Glutamatergic neuron (in vitro differentiated cells): ENCODE measurements at places on chromosomes 2 and 18.

GRCh38 chr2:9630117-9630735 is 571 bp downstream of the YWHAQ start:
- DNase-seq = peak; percentile 91

- DNase-seq = no peak
Measured at GRCh38 chr2:42317486-42317885, 43.5 kb downstream of the COX7A2L start.

DNA sequence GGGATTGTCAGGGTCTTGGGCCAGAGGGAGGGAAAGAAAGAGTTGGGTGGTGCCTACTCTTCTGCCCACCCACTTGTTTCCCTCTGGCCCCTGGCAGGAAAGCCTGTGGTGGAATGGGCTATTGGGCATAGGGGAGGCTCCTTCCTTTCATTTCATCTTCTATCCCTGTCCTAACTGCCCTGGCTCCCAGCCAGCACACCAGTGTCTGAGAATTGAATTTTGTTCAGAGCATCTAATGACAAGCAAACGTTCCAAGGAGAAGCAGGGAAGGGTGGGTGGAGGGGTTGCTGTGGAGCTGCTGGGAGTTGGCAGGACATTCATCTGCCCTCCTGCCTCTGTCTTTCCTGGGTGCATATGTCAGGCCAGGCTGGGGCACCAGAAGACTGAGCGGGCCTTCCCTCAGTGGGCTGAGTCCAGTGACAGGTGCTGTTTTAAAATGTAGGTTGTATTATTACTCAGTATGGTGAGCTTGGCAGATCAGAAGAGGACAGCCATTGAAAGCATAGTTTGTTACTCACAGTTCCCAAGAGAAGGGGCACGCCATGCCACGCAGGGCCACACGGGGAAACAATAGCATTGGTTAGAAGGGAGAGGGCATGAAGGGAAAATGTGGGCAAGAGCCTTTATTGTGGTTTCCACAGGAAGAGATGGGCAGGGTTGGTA is 171.9 kb downstream of the ACOXL start:
- no peak for DNase-seq

DNA sequence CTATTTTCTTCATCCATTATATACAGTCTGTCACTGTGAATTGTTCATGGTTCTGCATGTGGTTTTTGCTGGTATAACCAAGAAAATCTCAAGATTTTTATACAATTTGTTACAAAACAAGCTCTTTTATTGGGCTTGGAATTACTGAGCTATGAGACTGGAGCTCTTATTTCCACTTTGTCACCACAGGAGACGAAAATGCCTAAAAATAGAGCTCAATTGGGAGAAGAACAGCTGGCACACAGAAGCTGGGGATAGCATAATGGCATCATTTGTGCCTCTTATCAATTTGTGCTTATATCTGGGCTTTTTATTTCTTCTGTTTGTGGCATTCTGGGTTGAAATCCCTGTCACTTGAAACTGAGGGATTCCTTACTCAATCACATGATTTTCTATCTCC is 219.1 kb downstream of the CALCRL start:
- DNase-seq = no peak

DNA sequence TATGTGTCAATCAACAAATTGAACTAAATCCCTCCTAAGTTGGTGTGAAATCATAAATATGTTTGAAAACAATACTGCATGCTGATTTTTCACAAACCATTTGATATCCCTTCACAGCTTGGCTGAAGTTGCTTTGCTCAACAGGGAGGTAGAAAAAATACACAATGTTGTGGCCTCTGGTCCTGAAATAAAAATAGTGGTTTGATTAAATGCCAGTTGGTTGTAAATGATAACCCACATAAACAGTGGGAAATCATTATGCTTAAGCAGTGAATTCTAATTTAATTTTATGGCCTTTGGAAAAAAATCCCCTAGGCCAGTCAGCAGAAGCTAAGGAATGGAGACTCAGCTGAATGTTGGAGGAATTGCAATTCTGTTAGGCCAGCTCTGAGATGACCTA is 359.4 kb upstream of the CWC22 start:
- DNase-seq = no peak

- no peak for DNase-seq
Measured at GRCh38 chr18:13437796-13438506, 219.4 kb downstream of the LDLRAD4 start.

DNA sequence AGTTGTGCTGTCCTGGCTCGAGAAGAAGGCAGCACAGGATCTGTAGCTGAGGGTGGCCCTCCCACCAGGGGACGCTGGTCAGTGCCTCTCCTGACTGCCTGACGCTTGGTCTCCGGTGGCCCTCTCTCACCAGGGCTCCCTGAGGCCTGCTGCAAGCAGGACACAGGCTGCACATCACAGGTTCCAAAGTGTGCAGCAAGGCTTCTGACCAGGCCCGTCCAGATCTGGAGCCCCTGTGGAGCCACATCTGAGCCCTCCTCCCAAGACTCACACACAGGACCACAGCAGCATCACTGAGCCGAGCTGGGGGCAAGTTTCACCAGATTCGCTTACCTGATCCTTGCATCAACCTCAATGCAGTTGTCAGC is 12.1 kb downstream of the AMER3 start:
- no peak for DNase-seq

DNA sequence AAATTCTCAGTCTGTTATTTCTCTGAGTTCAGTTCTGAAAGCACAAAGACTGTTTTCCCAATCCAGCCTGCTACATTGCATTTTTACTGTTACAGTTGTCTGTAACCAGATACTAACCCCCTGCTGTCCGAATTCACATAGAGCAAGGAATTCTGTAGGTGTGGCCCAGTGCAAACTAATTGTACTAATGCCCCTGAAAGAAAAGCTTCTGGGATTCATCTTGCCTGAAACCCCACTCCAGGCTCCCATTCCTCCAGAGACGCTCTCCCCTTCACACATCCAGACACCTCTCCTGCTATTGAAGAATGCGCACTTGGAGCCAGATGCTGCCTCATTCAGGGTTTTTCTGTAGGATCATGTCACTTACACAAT is 127.0 kb downstream of the TTC32 start:
- no peak for DNase-seq

DNA sequence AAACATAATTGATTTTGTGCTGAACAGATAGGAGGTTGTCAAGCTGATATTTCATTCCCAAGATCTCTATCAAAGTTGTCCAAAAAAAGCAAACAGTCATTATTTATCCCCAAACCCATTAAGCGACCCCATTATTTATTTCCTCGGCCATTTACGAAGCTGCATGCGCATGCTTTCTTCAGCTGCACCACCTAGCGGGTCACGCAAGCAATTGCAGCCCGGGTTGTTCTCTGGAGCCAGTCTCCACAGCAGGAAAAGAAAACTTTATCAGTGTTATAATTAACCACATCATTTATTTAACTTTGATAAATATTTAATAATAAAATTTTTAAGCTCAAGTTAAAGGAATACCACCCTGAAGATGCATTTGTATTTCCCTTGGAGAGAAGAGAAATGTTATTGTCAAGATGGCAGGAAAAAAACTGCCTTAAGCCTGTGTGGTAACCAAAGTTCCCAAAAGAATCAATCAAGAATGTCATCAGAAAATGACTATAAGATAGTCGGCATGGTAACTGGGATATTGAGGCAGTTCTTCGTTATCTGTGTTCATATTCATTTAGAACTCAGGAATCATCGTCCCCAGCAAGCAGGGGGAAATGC is 304.7 kb downstream of the FBXO15 start:
- peak; percentile 72 for DNase-seq

DNA sequence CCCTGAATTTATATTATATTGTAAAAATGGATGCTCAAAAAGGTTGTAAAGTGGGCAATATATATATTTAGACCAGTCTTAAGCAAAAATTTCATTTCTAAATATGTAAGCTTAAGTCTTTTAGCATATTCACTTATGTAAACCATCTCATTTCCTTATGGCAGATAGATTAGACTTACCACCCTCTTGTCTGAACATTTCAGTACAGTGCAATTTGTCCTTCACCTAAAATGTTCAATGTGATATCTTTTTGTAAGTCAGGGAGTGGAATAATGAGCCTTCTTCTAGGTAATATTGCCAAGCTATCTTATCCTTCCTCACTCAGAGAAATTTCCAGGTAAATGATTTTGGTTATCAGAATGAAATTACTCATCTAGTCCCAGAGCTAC is 92.3 kb downstream of the KLF7 start:
- DNase-seq = no peak

GRCh38 chr2:167404627-167405284 is 516.5 kb downstream of the XIRP2 start:
- no peak for DNase-seq

- peak; percentile 25 for DNase-seq
Measured at GRCh38 chr18:62637807-62638687, 77.3 kb upstream of the PHLPP1 start.

DNA sequence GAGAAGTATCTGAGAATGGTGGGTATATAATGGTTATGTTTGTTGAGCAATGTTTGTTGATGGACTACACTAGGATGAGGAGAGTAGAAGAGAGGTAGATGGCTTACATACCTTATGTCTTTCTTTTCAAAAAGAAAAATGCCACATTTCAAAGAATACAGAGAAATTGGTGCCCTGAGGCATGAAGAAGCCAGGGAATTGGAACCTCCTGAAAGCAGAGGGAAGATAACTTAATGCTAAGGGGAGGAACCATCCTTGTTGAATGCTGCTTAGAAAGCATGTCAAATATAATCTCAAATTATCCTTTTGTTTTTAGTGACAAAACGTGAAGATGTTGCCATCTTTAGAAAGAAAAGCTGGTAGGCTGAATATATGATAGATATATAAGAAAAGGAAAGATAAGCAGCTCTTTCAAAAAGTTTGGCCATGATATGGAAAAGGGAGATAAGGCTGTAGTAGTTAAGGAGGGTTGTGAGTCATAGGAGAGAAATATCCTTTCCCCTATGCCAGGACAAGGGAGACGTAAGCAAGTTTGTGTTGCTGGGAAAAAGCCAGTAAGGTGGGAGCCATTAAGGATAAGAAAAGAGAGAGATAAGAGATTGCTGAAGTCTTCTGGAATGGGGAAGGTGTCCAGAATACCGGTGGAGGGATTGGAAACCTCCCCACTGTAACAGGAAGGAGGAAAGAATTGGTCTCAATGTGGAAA is 66.3 kb downstream of the SCN2A start:
- no peak for DNase-seq

GRCh38 chr2:188474316-188474715 is 182.6 kb downstream of the GULP1 start:
- DNase-seq = no peak

DNA sequence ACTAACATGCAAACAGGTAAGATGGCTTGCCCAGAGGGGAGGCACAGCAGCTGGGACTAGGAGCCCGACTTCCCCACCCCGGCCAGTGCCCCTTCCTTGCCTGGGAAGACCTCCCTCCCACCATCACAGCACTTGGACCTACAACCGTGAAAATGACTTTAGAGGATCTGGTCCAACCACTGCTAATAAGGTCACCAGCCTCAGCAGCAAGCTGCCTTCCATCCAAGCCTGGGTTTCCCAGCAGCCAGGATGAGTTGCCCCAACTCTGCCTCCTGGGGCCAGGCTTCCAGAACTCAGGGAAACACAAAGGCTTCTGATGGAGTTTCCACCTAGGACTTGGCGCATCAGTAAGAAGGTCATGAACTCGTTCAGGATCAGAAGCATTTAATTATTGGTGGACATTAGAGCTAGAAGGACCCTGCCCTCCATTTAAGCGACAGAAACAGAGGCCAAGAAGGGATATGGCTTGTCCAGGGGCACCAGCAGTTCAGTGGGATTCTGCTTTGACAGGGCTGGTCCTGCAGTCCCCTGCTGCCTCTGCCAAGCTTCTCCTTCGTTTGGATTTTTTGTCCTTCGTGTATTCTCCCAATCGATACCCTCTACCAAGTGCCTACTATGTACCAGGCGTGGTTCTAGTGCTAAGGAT is 403.0 kb upstream of the ID2 start:
- DNase-seq = no peak

- DNase-seq = no peak
Measured at GRCh38 chr2:44934038-44934982, 7.2 kb upstream of the SIX3 start.

DNA sequence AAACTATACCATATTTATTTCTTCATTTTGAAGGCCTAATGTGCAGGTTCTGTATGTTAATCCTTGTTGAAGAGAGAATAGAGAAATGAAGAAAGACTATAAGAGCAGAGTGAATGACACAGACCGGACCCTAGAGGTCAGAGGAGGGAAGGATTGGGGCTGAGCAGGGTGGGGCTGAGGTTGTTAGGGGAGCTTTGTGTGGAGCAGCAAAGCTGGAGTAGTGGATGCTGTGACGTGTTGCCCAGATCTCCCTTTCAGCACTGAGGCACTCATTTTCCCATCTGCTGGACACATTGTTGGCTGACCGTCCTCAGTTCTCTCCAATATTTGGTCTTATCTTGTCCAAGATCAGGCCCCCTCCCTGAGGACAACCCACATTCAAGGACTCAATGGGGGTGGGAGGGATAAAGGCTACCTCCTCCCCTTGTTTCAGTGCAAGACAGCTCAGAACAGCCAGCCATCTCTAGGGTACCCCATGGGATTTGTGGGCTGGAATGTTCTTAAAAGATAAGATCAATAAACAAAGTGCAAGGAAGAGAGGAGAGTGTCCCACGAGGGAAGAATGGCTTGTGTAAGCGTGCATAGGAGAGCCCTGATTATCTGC is 143.6 kb downstream of the TDRD15 start:
- no peak for DNase-seq
